ENCODE measurements at places on chromosomes 1 and 21.
A peak's percentile ranks its signal among the peaks of the same experiment; 100 is the strongest.

- no peak for DNase-seq
Observed at GRCh38 chr1:53697721-53698383, 41.1 kb downstream of the GLIS1 start.

GRCh38 chr1:109371341-109371739, 26.4 kb downstream of the SORT1 start:
- DNase-seq = no peak

DNA sequence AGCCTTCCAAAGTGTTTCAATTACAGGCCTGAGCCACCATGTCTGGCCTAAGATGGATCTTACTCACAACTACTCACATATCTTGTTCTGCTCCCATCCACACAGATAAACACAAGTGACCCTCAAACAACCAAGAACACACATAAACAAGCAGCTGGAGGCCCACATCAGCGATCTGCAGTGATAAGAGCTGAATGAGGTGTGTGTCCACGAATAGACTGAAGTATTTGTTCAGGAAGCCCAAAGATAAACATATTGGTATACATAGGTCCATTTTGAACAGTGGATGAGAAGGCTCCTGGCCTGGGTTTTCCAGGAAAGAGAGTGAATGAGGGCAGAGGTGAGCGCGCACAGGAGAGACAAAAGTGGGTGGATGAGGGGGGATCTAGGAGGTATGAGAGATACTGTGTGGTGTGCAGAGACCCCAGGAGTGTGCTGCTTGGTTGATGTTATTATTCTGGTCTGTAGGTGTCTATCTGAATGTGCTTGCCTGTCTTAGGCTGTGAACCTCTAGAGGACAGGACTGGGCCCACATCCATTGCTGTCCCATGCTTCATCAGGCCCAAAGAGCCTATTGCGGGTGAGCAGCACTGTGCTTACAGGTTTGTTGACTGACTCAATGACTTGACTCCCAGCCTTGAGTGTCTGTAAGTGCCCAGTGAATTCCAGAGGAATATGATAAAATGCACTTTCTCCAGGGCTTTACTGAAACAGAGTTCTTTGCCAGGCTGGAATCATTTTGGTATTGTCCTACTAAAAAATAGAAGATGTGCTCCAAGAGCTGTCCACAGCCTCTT, 79.9 kb upstream of the ATP1A1 start:
- DNase-seq = no peak

GRCh38 chr1:111006556-111006955, 42.8 kb upstream of the LRIF1 start:
- DNase-seq = no peak

DNA sequence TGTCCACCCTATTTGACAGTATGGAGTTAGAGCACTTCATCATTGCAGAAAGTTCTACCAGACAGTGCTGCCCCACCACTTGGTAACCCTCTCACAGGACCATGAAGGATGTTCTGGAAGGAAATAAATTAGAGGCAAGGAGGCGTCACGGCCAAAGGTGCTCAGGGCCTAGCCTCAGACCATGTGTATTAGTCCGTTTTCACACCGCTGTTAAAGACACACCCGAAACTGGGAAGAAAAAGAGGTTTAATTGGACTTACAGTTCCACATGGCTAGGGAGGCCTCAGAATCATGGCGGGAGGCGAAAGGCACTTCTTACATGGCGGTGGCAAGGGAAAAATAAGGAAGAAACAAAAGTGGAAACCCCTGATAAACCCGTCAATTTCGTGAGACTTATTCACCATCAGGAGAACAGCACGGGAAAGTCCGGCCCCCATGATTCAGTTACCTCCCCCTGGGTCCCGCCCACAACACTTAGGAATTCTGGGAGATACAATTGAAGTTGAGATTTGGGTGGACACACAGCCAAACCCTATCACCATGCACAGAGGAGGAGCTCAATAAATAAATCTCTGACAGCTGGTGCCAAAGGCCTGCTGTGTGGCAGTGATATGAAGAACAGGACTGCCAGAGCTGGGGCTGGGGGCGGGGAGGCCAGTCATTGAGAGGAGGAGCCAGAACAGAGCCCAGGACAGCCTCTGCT, 75.8 kb downstream of the FHAD1 start:
- no peak for DNase-seq

GRCh38 chr1:53341961-53342707, 14.3 kb upstream of the LRP8 start:
- no peak for DNase-seq

DNA sequence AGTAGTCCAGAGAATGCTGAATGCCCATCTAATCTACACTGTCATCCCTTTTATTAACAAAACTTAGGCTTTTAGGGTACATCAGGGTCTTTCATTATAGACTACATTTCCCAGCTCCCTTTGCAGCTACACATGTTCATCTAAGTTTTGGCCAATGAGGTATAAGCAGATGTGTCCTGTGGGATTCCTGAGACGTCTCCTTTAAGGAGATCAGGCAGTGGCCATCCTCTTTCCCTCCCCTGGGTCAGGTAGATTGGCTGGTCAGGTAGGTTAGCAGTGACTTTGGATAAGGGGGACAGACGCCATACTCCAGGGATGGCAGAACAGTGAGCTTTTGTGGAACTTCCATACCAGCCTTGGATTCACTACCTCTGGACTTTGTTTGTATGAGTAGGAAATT, 188.3 kb downstream of the FGGY start:
- no peak for DNase-seq

DNA sequence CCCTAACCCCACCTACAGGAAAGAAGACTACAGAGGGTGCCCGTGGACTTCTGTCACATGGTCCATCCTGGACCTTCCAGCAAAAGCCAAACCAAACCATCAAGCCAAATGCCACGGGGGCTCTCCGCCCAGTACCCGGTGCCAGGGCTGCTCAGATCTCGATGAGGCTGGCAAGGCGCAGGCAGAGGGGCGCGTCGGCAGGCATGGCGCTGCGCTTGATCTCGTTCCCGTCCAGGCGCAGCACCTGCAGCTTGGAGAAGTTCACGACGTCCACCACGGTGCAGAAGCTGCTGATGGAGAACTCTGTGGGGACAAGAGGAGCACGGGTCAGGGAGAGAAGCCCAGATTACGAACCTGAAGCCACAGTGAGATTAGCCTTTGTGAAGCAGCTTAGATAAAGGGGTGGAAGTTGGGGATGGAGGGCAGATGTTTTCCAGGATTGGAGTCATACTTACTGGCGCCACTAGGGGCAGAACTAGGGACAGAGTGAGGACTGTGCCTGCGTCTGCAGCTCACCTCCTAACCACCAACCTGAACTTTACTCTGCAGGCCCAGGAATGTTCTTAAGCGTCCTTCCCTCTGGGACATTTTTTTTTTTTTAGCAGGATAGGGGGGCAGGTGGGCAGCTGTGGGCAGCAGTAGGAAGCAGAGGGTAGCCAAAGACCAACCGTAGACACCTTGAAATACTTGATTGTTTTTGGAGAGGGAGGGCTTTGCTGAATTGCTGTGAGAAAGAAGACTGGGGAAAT, 8.6 kb downstream of the FMOD start:
- peak; percentile 55 for DNase-seq

GRCh38 chr1:15948595-15949452, 27.1 kb downstream of the ZBTB17 start:
- DNase-seq = no peak

- DNase-seq = no peak
Observed at GRCh38 chr1:243261390-243261789, 5.5 kb downstream of the SDCCAG8 start.

GRCh38 chr1:178434899-178435435, 61.8 kb downstream of the CLEC20A start:
- DNase-seq = no peak

DNA sequence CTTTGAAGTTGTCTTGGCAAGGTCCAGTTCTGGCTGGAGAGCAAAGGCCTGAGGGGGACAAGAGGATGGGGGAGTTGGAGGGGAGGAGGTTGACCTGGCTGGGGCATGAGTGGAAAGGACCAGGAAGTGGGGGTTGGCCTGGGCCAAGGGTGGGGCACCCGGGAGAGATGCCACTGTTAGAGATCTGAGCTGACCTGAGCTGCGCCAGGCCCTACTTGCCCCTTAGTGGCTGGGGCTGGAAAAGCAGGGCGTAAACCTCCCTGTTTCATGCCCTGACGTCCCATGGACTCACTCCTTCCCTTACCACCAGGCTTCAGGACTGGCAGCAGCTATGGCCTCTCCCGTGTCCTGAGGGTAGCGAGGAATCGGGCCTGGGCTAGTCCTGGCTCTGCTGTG, 16.9 kb downstream of the FAAH start:
- DNase-seq = no peak

GRCh38 chr1:54291276-54292001, 91.5 kb downstream of the MRPL37 start:
- no peak for DNase-seq

DNA sequence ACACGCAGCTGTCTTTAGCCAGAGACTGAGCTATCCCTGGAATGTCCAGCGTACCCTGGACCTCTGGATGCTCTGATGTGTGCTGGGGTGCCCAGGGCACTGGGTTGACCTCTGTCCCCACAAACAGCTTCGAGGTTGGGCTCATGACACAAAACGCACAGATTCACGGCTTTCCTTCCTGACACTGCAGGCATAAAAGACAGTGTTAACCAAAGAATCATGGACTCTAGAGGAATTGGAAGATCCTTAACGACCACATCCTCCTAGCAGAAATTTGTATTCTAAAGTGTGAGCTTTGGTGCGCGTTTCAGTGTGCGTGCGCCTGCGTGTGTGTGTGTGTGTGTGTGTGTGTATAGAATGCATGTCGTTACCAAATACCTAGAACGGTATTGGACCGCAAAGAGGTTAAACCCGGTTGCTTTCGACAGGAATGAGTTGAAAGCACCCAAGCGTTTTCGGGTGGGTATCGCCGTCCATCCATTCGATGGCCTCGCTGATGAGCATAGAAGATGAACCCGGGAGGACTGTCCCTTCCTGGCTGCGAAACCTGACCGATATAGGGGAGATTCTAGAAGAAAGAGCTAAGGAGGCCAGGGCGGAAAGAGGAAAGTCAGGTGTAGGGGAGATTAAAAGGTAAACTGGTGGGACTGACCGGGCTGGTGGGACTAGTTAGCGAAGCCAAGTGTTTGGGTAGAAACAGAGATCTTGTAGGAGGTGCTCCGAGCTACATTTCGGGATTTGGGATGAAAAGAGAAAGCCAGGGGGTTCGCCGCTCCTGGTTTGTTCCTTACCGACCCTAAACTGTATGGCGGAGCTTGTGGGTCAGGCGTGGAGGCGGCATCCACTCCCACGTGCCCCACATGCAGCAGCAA, 6.8 kb upstream of the LHX9 start:
- no peak for DNase-seq

- DNase-seq = no peak
Observed at GRCh38 chr1:39896909-39897685, 4.6 kb downstream of the MYCL start.

- no peak for DNase-seq
Observed at GRCh38 chr1:154501423-154502065, 475 bp upstream of the TDRD10 start.

All from DND-41 (cell line).